ENCODE measurements at places on chromosomes 11 and 22.

DNA sequence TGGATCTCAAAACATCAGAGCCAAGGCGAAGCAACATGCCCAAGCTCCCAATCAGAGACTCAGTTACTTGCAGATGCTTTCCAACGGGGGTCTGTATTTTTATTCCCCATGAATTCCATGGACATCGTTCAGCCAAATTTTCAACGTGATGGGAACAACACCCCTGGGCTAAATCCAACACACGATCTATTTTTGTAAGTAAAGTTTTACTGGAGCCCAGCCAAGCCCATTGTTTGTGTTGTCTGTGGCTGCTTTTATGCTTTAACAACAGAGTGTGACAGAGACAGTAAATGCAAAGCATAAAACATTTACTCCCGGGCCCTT, 33.7 kb downstream of the SLC5A1 start:
- no peak for DNase-seq

- no peak for DNase-seq
These were observed 1.0 kb downstream of the PHETA2 start for GRCh38 chr22:42074846-42075676.

DNA sequence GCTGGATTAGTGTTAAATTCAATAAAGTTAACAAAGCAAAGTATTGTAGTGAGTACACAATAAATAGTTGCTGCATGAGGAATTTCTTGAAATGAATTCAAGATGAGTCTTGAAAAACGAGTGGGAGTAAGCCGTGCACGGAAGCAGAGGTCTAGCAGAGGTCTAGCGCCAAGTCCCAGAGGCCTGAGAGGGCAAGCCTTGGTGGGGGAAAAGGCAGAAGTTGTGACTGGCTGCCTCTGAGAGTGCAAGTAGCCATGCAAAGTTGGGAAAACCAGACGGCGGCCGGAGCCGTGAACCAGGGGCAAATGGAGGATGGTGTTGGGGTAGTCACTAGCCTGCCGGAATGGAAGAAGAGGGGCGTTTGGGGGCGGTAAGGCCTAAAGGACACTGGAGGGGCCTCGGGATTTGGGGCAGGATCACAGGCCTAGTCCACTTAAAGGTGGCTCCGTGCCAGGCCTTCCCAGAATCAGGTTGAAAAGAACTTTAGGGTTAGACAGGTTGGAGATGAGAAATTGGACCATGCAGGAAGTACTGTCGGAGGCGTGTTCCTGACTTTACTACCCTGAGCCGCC, 379 bp upstream of the SLC3A2 start:
- DNase-seq, result peak; percentile 74

GRCh38 chr11:104583857-104584256, 314.4 kb downstream of the CASP12 start:
- DNase-seq, result no peak

DNA sequence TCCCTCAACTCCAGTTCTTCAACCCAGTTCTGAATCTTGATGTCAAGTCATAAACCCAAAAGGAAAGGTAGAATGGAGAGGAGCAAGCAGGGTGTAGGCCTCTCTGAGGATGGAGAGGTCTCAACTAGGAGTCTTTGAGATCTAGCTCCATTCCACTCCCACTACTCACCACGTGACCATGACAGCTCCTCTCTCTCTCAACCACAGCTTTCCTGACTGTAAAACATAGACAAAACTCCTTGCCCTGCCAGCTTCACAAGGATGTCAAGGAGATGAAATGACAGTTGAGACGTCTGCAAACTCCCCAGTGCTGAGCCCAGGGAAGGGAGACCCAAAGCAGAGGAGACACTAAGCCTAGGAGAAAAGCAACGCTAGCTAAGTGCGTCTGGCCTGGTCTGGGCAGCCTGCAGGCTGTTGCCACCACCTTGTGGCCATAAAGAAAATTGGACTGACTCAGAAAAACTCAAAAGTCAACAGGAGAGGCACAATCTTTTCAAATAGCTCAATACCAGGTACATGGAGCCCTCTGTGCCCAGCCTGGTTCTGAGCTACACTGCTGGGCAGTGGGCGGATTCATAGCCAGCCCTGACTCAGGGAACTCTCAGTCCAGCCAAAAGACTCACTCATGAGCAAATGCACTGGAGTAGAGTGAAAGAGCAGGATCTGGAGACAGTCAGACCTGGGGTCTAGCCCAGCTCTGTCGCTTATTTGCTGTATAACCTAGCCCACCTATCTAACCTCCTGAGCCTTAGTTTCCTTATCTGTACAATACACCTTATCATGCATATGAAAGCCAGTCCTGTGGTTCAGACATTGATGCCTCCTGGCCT, 3.4 kb downstream of the CLPB start:
- no peak for DNase-seq

DNA sequence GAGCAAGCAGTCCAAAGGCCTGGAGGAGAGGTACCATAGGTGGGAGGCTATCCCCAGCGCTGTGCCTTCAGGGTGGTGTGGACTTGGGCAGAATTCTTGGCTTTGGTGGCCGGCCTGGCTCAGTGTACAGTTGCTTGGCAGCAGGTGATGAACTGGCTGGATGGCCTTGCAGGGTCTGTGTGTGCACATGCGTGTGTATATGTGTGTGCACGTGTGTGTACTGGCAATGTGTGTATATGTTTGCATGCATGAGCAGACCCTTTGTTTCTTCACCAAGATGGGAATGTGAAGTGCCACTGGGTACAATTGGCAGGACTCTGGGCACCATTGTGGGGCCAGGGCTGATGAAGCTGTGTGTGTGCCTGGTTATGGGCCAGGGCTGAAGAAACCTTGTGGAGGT, 53.0 kb downstream of the CEP164 start:
- no peak for DNase-seq

DNA sequence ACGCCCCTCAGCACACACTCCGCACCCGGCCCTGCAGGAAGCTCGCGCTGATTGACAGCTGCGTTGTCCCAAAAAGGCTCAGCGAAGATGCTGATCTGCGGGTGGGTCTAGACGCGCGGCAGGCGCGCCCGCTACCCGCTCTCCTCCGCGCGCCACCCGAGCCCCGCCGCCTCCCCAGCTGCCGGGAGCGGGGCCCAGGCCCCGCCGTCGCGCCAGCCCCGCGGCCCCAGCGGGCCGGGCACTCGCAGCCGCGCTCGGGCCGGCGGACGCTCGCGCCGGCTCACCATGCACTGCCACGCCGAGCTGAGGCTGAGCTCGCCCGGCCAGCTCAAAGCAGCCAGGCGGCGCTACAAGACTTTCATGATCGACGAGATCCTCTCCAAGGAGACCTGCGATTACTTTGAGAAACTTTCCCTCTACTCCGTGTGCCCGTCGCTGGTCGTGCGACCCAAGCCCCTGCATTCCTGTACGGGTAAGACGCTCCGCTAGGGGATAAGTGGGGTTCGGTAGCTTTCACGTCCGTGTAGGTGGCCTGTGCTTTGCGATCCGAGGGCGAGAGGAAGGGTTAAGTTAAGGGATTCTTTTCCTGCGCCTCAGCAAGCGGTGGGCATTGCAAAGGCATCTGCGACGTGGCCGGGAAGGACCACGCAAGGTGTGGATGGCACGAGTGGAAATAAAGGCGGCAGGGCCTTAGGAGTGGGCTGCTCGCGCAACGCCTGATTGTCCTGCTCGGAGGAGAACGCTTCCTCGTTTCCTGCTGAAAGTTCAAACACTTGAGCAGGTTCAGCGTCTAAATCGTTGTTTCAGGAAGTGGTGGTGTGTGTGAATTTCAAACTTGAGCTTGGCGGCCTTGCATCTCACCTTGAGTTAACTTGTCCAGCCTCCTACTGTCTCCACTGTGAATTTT, at the start of gene BARX2:
Gene BARX2 (plus strand): TSS at position 98 of the 907 bp plus-strand sequence. CDS start 188 bp downstream, at position 286.
- DNase-seq, result no peak

GRCh38 chr22:19523240-19524169, 705 bp downstream of the CLDN5 start:
- DNase-seq, result no peak

DNA sequence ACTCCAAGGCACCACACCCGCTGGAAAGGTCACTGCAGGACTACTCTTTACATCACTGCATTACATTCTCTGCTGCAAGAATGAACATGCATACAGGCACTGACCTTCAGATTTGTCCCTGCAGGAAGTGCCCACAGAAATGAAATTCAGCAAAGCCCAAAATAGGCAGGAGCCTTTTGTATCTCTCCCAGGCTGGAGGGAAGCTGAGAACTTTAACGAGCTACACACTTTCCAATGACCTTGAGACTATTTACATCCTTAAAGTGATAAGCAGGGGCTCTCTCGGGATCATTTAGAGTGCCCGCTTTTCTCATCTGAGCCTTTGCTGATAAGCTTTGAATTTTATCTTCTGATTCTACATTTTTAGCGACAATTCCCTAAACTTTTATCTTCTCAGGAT, 12.5 kb downstream of the FEZ1 start:
- no peak for DNase-seq

GRCh38 chr11:32894149-32894827, 1.7 kb downstream of the QSER1 start:
- DNase-seq, result peak; percentile 43

DNA sequence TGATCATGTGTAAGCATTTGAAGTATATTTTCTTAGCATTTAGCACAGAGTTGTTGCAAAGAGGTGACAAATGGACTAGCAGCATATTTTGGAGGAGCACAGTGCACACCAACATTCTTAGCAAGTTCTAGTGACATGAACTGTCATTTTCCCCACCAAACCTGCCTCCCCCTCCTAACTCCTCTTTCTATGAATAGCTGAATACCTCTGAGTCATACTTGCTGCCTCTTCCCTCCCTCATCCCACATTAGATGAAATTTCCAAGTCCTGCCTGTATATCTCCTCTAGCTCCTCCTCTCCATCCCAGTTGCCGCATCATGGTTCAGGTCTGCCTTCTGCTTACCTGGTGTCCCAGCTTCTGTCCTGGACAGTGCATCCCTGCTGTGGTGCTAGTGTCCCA, 7.2 kb downstream of the OSBP2 start:
- no peak for DNase-seq

- DNase-seq, result no peak
These were observed 8.0 kb downstream of the RAC2 start for GRCh38 chr22:37235897-37236607.

DNA sequence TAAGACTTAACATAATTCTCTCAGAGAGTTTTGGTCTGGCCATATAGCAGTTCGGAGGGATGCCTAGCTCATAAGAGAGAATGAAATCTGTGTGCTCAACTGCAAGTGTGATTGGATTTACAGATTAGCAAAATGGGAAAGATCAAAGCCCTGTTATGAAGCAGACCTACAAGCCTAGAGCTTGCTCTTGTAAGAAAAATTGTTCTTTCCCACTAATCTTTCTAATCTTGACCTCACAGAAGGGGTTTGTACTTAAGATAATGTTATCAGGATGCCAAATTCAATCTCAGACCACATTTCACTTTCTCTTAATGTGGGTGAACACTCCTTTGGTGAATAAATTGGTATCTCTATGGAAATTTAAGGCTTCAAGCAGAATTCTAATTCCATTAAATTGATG, 267.2 kb downstream of the RAB38 start:
- DNase-seq, result no peak

- DNase-seq, result no peak
These were observed 7.6 kb downstream of the OR56A1 start for GRCh38 chr11:6022956-6023355.

GRCh38 chr11:95693298-95693697, 96.3 kb downstream of the FAM76B start:
- no peak for DNase-seq

- DNase-seq, result no peak
These were observed 21.2 kb downstream of the ARL14EP start for GRCh38 chr11:30344085-30344484.

GRCh38 chr11:60159284-60159683, 23.6 kb downstream of the MS4A6A start:
- DNase-seq, result no peak

DNA sequence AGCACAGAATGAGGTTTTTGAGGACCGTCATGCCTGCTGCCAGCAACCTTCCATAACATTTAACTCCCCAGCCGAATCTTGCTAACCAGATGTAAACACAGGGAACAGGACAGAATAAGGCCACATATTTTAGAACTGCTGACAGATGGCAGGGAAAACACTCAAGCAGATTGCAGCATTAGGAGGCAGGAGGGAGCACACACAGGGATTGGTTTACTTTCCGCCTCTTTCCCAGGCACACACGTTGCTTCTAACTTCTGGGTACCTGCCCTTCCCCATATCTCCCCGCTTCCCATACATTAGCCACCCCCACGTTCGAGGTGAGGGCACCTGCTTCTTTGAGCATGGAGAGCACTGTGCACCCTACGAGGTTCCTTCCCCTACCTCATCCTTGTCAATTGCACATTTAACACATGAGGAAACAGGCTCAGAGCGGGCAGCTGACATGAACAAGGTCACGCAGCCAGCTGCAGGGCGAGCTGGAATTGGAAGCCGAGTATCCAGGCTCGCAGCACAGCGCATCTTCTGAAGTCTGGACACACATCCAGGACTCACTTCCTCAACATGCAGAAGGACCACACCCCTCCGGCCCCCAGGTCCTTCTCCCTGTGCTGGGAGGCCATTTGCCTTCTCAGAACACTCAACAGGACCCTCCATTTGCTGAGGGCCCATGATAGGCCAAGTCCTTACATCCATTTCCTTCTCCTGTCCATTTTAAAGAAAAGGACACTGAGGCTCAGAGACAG, 18.7 kb downstream of the ASPHD2 start:
- DNase-seq, result no peak

GRCh38 chr11:99584830-99585229, 564.1 kb downstream of the CNTN5 start:
- DNase-seq, result no peak

DNA sequence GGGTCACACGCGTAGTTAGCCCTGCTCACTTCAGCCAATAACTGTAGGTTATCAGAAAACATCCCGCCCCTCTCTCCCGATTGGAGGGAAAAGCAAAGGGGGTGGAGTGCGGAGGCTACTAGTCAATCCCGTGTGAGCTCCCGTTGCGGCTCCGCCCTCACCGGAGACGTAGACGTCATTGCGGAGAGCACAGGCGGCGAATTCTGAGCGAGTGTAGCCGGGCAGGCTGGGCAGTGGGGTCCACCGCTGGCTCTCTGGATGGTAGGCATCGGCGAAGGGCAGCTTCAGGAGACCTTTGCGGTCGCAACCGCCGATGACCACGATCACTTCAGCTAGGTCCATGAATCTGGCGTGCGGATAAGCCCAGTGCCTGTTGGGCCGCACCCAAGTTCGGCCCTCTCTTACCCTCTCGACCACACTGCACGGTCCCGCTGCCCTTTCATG, 4.7 kb downstream of the KLHL35 start:
- DNase-seq, result peak; percentile 73

GRCh38 chr11:132439711-132440255, 1069.4 kb downstream of the NTM start:
- no peak for DNase-seq

DNA sequence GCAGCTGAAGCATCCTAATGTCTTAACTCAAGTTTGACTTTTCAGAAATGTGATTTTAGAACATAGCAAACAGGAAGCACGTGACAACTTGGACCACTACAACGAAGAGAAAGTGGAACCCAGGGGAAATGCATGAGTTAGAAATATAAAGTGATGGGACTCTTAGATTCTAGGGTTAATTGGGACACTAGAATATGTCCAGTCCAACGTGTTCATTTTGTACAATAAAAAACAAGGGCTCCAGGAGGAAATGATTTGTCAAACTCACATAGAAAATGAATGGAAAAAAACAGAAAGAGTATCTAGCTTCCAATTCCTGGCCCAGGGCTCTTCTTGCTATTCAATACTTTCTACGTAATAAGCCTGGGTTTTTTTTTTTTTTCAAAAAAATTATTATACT, 30.7 kb downstream of the TIMP3 start:
- DNase-seq, result no peak

GRCh38 chr11:65418681-65419459, 3.7 kb upstream of the NEAT1 start:
- DNase-seq, result peak; percentile 97
